Bone marrow (tissue), 2 donors: ENCODE measurements at places on chromosomes 13 and 19.

DNA sequence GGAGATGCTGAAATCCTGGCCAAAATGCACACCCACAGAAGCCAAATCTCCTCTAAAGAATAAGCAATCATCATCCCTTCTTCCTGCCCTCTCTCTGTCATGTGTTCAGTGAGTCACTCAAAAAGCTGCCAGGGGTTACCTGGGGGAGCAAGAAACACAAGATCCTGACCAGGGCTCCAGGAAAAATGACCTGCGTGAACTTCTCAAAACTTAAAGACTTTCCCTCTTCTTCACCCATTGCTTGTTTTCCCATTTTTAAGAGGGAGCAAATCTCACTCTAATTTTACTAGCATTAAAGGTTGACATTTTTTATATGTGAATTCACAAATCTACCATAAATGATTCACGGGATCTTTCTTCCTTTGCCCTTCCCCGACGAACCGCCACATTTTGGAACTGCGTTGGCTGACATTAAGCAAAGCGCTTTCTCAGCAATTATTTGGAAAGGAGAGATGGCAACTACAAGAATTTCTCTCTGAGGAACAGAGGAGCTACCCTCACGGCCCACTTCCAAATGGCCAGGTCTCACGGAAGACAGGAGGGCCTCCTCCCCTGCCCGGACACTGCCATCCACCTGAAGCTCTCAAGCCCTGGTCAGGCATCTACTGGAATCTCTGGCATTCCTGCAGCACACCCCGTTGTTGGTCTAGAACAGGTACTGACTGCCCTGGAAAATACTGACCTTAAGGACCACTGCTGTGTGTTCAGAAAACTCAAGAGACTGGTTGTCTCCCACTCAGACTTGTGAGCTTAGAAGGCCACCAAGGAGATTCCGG lies 14.2 kb downstream of the TSHZ3 start:
- no peak for DNase-seq

DNA sequence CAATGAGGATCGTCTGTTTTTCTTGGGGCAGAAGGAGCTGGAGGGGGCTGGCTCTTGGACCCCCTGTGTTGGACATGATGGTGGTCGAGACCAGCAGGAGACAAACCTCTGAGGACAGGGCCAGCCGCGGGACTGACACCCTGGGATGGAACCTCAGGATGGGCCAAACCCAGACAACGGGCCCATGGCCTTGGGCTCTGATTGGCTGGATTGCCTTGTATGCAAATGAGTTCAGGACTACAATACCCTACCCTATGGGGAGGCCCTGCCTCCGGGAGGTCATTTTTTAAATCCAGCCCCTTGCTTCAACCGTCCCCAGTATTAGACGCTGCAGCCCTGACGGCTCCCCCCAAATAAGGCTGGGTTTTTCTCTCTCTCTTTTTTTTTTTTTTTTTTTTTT lies 22.0 kb downstream of the SLC5A5 start:
- DNase-seq, result no peak

- peak; percentile 76 for DNase-seq
Observed at GRCh38 chr19:19732579-19733501, at the start of gene ZNF14. ZNF14 (minus strand) TSS chr19:19733112; CDS start chr19:19732958, 154 bp downstream.

DNA sequence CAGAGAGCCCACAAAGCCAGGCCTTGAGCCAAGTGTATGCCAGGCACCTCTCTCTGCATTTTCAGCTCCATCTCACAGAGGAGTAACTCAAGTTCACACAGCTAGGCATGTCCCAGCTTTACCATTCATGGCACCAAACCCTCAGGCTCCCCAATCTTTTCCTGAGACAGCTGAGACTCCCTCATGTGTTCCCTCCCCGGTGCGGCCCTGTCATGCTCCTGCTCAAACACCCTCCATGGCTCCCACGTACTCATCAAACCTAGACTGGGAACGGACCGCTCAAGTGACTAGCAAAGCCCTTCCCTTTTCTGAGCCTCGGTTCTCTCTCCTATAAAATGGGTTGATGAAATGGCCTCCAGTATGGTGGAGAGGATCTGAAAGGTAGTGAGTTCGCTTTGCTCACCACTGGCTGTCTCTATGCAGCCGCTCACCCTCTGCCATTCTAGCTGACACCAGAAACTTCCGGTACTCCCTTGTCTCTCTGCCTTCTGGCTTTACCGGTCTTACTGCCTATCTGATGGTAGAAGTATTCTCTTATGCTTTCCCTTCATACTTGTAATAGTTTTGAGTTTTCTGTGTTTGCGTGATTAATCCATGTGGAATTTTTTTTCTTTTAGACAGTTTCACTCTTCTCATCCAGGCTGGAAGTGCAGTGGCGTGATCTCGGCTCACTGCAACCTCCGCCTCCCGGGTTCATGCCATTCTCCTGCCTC lies 7.8 kb upstream of the SLC44A2 start:
- DNase-seq, result no peak

GRCh38 chr13:110463156-110463555 lies 98.4 kb downstream of the RAB20 start:
- DNase-seq, result no peak

DNA sequence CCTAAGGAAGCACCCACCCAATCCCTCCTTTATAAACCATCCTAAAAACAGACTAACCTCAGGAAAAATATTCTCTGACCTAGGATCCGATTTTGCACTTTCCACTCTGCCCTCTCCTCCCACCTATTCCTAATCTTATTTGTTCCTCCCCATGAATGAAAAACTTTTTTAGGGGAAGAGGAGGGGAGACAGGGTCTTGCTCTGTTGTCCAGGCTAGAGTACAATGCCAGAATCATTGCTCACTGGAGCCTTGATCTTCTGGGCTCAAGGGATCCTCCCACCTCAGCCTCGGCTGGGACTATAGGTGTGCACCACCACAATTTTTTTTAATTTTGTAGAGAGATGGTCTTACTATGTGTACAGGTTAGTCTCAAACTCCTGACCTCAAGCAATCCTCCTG lies 4.4 kb downstream of the ZNF564 start:
- DNase-seq, result no peak

- DNase-seq, result no peak
Observed at GRCh38 chr19:8610041-8610935, at the start of gene ADAMTS10. ADAMTS10 (minus strand) TSS chr19:8610715; CDS start chr19:8605710, 5,005 bp downstream.

- no peak for DNase-seq
Observed at GRCh38 chr19:28065026-28065425, 1147.9 kb downstream of the UQCRFS1 start.
